ENCODE measurements at places on chromosomes 6 and 20.

DNA sequence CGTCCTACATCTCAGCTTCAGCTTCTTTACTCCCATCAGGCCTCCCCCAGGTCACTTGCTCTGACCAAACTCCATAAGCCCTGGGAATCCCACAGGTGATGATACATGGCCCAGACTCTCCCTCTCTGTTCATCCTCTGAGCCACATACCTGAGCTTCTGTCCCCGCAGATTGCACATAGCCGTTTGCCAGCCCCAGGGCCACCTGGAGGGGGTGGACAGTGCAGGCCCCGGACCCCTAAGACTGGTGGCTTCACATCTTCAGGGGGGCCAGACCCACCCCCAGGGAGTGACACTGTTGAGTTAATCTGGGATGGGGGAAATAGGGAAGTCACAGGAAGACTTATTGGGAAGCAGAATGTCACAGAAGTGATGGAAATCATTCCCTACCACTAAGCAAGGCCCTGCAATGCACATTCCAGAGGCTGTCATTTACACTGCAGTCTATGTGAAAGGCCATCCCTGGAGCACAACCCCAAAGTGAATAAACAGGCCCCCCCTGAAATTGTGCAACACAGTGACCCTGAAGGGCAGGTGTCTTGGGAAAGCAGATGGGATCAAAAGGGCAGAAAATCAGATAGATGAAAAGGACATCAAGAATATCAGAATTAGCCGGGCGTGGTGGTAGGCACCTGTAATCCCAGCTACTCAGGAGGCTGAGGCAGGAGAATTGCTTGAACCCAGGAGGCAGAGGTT is 2.2 kb downstream of the RXRB start:
- no peak for DNase-seq

DNA sequence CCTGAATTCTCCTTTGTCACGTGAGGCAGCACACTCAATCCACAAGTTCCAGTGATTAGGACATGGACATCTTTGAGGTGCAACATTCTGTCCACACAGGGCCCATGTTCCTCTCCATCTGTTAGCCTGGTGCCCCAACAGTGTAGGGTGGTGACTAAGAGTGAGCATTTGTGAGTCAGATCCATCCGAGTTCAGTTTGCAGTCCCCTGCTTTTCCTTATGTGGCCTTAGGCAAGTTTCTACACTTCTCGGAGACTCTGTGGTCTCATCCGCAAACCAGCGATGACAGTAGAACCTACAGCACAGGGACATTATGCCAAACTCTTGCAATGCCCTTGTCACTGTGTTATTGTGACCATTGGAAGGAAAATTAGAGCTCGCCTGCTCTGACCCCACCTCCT is 178.7 kb upstream of the CDH4 start:
- no peak for DNase-seq

DNA sequence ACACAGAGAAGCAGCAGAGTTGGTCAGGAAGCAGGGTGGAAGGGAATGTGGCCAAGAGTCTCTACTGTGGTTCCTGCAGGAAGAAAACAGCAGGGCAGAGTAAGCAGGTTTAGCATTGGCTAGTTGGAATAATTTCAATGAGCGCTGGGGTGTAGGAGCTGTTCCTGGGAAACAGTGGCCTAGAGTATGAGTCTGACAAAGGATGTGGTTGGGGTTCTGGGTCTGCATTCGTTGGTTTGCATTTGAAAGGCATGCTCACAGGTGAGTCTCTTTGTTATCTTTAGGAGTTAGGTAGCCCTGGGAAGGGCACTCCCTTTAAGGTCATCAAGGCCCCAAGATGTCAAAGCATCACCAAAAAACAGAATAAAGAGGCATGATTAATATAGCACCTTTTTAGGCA is 911.6 kb upstream of the SLC35B3 start:
- DNase-seq: no peak

- DNase-seq: no peak
Observed at GRCh38 chr20:58139849-58140786, 88.3 kb downstream of the ANKRD60 start.

DNA sequence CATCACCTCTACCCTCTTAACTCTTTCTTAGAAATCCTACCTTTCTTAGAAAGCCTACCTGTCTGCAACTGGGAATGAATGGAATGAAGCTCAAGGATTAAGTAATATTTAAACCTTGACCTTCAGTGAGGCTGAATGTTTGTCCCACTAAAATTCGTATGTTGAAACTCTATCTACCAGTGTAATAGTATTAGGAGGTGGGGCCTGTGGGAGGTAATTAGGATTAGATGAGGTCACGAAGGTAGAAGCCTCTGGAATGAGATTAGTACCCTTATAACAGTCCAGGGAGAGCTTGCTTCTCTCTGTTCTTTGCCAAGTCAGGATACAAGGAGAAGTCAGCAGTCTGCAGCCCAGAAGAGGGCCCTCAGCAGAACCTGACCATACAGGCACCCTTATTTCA is 158.0 kb downstream of the TENT5A start:
- DNase-seq: no peak

- DNase-seq: no peak
Observed at GRCh38 chr6:90493332-90493731, 93.5 kb downstream of the MAP3K7 start.

GRCh38 chr6:135002229-135002844 is 52.3 kb downstream of the HBS1L start:
- peak; percentile 38 for DNase-seq

DNA sequence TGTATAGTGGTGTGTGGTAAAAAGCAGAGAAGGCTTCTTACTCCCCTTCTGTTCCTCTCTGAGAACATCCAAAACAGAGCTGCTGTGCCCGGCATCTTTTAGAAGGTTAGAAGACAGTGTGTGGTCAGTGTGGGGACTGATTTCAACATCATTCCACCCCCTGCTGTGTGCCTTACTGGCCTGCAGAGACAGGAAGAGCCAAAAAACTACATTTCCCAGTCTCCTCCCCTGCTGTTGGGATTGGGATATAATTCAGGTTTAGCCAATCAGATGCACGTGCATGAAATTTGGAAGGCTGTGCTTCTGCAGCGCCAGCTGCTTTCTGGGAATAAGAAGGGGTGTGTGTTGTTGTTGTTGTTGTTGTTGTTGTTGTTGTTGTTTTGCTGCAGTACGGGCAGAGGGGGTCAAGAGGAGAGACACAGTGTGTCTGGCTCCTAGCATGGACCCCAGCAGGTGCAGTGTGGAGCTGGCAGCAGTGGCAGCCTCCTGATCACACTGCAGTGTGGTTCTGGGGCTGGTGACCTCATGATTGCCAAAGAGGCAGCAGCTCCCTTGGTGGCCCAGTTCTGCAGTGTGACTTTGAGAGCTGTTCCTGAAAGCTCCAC is 74.7 kb downstream of the MRPL14 start:
- peak; percentile 49 for DNase-seq

GRCh38 chr6:116157391-116157790 is 31.5 kb upstream of the COL10A1 start:
- DNase-seq: no peak

DNA sequence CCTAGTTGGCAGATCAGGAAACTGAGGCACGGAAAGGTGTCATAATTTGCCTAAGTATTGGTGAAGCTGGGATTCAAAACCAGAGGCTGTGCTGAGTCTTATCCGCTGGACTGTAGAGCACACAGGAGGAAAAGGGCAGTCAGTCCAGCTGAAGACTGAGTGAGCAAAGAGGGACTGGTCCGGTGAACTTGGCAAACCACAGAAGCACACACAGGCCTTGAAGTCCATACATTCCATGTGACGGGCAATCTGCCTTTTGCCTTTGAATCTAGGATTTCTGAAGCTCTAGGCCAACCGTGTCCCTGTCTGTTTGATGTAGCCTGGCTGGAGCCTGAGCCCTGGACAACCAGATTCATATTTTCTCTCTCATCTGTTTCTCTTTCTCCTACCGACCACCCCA is 34.3 kb upstream of the EPB41L1 start:
- no peak for DNase-seq

- peak; percentile 72 for DNase-seq
Observed at GRCh38 chr6:37576336-37576737, 76.6 kb upstream of the CCDC167 start.

DNA sequence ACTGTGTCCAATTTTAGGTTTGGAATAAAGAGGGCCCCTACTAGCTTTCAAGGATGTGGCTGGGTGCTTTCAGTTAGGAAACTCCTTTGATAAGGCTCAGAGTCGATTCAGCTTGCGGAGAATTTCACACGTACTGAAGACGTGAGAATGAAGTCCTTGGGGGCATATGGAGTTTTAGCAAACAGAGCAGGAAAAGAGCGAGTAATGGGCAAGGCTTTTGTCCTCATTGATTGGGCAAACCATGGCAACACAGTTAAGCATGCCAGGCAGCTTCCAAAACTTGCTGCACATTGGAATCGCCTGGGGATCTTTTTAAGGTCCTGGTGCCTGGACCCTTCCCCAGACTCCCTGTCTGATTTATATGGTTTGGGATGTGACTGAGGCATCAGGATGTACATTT is 29.2 kb downstream of the ISM1 start:
- DNase-seq: no peak

DNA sequence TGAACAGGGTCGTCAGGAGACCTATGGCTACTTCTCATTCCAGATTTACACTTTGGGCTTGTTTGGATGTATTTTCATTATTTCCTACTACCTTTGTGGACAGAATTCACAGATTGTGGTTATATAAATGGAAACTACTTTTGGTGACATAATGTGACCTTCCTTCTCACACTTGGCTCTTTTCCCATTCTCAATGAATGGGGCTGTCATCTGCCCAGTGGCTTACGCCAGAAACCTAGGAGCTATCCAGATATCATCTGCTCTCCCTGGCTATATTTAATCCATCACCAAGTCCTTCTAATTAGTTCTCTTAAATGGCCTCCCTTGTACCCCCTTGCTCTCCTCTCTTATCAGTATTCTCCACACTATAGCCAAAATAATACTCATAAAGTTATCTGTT is 1606.8 kb downstream of the KHDRBS2 start:
- no peak for DNase-seq

- DNase-seq: no peak
Observed at GRCh38 chr6:1244941-1245340, 67.0 kb upstream of the FOXQ1 start.

GRCh38 chr20:7695635-7696034 is 244.6 kb downstream of the HAO1 start:
- peak; percentile 4 for DNase-seq

GRCh38 chr20:38900606-38901005 is 25.6 kb upstream of the FAM83D start:
- no peak for DNase-seq

- peak; percentile 10 for DNase-seq
Observed at GRCh38 chr6:44966449-44967092, 361.6 kb upstream of the RUNX2 start.

GRCh38 chr6:164045082-164045481 is 630.6 kb downstream of the QKI start:
- no peak for DNase-seq

DNA sequence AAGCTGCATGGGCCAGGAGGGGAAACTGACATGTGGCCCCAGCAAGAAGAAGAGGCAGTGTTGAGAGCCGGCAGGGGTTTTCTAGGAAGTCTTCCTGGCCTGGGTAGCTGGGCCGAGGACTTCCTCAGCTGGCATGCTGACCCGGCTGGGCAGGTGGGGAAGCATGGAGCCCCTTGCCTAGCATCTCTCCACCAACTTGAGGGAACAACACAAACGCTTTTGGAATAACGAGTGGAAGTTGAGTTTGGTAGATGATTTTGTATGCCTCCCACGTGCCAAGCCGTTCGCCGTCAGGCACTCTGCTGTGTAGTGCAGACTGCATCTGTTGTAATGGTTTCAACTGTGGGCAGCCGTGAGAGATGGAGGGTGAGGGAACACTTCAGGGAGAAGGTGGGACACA is 7.3 kb downstream of the TMEM181 start:
- DNase-seq: no peak

DNA sequence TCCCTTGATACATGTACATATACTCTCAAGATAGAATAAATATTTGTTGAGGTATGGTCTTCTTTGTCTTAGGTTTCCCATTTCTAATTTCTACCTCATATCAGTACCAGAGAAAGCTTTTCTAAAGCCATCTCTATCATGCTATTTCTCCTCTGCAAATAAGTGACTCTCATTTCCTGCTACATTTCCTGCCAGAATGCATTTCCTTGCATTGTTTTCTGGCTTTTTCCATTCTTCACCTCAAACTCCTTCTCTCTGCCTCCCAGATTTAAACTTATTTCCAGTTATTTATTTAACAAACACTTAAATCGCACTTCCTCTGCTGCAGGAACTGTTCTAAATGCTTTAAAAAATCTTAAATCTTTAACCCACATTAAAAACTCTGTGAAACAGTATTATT is 74.4 kb upstream of the STMND1 start:
- no peak for DNase-seq

GRCh38 chr6:105620878-105621277 is 218.0 kb upstream of the PREP start:
- DNase-seq: no peak

DNA sequence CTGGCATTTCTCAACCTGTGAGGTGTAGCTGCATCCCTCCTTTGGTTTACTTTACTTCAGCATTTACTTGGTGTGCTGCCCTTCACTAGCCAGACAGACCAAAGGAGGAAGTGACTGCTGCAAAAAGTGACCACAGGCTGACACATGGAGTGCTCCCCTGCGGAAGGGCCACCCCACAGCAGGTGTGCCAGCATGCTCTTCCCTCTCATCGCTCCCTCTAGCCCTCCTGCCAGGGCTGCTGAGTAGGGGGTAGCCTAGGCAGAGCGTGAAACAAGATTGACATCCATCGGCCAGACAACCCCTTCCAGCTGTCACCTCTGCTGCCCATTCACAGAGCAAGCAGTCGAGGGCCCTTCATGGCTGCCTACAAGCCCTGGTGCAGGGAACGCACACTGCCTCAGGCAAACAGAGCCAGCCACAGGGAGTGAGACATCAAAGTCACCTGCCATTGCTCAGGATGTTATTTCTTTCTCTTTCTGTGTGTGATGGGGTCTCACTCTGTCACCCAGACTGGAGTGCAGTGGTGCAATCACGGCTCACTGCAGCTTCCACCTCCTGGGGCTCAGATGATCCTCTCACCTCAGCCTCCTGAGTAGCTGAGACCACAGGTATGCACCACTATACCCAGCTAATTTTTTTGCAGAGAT is 102.0 kb upstream of the RPS6KA2 start:
- DNase-seq: no peak

GRCh38 chr6:113620386-113620785 is 236.8 kb upstream of the MARCKS start:
- DNase-seq: no peak

- DNase-seq: no peak
Observed at GRCh38 chr20:21526776-21527175, 12.9 kb upstream of the NKX2-2 start.

DNA sequence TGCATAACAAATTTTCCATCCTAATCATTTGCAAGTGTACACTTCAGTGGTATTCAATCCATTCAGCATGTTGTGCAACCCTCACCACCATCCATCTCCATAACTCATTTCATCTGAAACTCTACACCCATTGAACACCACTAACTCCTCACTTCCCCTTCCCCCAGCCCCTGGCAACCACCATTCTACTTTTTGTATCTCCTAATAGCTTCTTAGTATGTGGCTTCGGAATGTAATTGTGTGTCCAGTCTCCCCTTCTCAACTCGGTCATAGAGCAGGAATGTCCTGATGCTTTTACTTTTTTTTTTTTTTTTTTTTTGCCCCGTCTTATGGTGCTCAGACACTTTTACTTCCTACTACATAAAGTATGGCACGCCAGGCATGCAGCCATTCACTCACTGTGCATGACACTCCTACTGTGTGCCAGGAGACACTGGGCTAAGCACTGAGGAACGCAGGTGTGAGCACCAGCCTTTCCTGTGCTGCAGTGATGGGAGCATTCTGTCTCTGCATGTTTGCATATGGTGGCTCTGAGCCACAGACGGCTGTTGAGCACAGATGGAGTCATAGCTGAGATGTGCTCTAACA is 15.3 kb downstream of the HCK start:
- DNase-seq: no peak

GRCh38 chr6:66814156-66814555 is 1107.1 kb upstream of the EYS start:
- DNase-seq: no peak

- DNase-seq: no peak
Observed at GRCh38 chr20:57259938-57260921, 6.2 kb downstream of the BMP7 start.

Measured in ACHN (cell line).